ENCODE measurements at places on chromosomes 6 and 20.

DNA sequence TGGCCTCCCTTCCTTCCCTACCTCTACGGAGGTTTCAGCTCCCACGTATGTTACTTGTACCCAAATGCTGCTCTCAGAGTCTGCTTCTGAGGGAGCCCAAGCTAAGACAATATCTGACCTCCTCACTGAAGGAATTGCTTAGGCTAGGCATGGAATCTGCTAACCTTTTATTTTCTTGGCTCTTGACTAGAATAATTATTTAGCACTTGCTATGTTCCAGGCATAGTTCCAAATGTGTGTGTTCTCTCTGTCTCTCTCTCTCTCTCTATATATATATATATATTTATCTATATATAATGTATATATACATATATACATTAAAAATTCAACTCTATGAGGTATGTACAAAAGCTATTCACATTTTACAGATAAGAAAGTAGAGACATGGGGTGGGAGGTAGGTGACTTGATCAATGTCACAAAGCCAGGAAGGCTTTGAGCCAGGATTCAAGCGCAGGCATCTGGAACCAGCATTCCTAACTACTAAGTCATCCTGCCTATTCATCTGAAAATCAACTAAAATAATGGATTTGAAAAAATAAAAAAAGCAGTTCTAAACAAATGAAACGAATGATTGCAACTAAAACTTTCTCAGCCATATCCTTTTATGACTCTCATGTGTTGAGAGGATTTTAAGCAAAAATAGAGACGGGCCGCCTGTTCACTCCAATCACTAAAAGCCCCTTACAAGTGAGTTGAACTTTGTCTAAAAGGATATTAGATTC is 189.7 kb upstream of the JAG1 start:
- no peak for DNase-seq

GRCh38 chr20:44785768-44786167 is 24.6 kb downstream of the RIMS4 start:
- DNase-seq = no peak

- DNase-seq = no peak
These were observed 108.7 kb downstream of the FYN start for GRCh38 chr6:111764238-111765175.

DNA sequence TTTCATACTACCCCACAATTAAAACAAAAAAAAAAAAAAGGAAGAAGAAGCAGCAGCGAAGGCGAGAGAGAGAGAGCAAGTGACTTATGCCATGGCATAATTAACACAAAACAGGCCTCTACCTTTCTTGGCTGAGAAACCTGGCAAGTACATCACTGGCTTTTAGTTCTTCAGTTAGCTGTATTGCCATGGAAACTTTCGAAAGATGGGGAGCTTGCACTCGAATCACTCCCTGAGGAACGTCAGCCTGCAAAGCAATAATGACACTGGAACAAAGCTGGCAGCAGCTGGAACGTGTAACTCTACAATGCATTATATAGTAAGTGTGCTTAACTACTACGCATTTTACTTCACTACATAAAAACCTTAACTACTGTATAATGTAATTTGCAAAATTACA is 126.1 kb downstream of the ARHGAP18 start:
- DNase-seq = no peak

DNA sequence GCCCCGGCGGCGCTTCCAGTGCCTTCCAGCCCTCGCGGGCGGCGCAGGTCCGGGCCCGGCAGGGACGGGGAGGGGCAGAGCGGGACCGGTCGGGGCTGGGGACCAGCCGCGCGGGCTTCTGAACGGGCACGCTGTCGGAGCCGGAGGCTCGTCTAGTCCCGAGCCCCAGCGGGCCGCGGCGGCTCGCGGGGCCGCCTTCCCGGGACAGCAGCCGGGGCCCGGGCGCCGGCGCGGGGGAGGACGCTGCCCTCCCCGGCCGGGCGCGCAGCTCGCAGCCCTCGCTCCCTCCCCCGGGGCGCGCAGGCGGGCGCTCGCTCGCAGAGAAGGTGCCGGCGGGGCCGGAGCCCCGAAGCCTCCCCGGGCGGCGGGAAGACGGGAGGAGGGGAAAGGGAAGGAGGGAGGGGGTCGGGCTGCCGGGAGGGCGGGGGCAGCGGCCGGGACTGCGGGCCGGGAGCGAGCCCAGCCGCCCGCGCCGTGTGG is 696 bp upstream of the SIRPA start:
- no peak for DNase-seq

- DNase-seq = no peak
These were observed 108.5 kb upstream of the BMP5 start for GRCh38 chr6:55983861-55984260.

GRCh38 chr6:107618672-107619071 is 128.8 kb downstream of the SOBP start:
- DNase-seq = no peak

- no peak for DNase-seq
These were observed 202.8 kb upstream of the AGPAT4 start for GRCh38 chr6:161476711-161477110.

All from stromal cell of bone marrow (primary cell).